ENCODE measurements at places on chromosomes 6 and 20.

DNA sequence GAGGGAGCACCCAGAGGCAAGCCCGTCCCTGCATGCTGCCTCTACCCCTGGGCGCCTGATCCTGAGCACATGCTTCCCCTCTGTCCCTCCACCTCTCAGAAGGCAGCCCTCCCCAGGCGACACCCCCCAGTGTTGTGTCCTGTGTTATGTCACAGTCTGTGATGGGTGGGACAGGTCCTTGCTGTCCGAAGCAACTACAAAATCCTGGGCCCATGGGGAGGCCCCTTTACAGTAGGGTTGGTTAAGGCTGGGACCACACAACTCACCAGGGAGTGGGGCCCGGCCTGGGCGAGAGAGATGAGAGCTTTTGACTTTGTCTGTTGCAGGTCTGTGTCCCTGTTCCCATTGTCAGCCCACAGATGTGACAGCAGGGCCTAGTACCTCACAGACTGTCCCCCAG lies 78.0 kb downstream of the DHX35 start:
- no peak for DNase-seq

GRCh38 chr6:143695969-143696663 lies 18.4 kb downstream of the PHACTR2 start:
- DNase-seq = no peak

GRCh38 chr6:113633638-113634037 lies 223.5 kb upstream of the MARCKS start:
- no peak for DNase-seq

DNA sequence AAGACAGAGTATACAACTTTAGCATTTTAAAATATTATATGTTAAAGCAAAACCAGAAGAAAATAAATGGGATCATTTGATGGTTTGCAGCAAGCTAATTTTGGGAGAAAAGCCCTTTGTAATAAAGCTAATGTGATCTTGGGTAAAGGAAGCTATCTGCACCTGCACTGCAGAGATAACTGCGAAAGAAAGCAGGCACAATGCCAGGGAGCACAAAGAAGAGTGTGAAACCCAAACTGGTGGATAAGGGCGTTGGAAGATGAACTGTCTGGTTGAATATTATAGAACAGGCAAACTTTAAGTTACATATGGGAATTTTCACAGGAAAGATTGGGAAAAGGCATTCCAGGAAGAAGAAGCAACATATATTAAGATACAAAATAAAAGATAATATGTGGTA lies 179.2 kb upstream of the KHDRBS2 start:
- DNase-seq = no peak

DNA sequence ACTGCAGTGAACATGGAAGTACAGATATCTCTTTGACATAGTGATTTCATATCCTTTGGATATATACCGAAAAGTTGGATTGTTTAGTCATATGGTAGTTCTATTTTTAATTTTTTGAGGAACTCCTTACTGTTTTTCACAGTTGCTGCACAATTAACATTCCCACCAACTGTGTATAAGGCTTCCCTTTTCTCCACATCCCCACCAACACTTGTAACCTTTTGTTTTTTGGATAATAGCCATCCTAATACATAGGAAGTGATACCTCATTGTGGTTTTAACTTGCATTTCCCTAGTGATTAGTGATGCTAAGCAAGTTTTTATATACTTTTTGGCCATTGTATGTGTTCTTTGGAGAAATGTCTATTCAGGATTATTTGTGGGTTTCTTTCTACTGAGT lies 45.1 kb upstream of the TENT5A start:
- no peak for DNase-seq

GRCh38 chr6:35294308-35294945 lies 3.2 kb upstream of the DEF6 start:
- peak; percentile 74 for DNase-seq

All from GM10248 (cell line).